ENCODE measurements at places on chromosomes 2 and 18. TPM values are rescaled to one million over a fixed set of nuclear protein-coding genes. Genes with fewer than 3 reads are reported as not detected.

DNA sequence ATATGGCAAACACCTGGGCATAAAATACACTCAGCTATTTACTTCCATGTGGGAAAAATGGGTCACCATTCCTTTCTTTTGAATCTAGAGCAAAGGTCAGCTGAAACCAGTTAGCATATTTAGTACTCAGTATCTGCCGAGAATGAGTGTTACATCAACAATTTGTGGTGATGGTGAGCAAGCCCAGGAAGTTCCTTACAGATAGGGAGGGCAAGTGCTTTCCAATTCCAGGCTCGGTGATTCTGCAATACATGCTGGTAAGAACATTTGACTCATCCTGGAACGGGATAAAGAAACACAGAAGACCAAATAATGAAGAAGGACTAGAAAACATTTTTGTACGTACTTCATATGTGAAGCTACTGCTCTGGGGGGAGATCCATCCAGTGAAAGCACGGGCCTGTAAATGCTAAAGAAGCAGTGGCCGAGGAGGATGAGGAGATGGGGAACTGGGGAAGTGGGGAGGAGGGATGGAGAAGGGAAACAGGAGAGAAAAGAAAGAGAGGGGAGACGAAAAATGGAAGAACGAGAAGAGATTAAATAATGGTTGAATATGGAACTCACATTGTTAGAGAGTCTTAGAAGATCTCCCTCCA, 251.9 kb downstream of the TTC32 start:
- no peak for DNase-seq

DNA sequence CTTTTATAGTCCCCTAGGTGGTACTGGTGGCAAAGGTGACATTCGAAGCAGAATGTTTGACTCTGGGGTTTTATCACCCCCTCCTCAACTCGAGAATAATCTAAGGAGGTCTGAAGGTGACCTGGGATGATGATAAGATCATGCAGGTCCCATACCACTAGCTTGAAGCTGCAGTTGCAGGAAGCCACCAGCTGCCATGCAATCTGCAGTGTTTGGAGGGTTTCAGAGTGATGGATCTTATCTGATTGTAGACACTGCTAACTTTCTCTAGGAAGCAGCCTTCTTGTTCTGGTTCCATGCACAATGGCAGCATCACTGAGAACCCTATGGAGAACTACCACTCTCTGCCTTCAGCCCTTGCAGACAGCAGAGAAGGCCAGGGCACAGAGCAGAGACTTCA, 59.4 kb upstream of the LRPPRC start:
- DNase-seq: no peak

MEX3C gene
- 54.0 TPM for total RNA-seq

DNA sequence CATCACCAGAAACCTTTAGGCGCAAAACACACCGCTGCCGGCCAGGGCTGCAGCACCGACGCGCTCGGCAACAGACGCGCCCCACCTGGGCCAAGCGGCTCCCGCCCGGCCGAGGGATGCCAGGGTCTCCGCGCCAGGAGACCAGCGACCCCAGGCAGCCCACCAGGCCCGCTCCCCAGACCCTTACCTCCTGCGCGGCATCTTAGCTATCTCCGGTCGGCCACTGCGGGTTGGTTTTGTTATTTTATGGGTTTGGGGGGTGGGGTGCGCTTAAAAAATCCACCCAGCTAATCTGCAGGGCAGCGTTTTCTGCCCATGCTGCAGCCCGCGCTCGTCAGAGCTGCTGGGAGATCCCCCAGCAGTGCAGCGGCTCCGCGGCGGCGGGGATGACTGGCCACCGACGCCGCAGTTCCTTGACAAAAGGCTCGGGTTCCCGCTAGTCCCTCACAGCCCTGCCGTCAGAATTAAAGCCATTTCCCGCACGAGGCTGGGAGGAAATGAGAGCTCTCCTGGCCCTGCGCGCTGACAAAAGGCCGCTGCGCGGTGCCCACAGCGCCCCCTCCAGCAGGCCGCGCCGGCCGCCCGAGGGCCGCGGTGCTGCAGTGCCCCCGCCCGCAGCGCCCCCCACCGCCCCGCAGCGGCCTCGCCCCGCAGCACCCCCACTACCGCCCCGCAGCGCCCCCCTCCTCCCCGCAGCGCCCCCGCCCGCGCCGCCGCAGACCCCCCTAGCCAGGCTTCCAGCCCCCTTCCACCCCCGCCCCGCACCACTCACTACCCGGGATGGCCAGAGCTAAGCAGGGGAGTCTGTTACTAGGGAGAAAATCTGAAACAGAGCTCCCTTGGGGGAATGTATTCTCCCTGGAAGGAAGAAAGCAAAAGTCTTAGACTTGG, at the start of gene ADD2:
ADD2 (minus strand) TSS at position 502 of the 891 bp plus-strand sequence. CDS start 61,792 bp downstream, outside the sequence.
- no peak for DNase-seq

RASGRP3 gene
- total RNA-seq: 3.9 TPM

TUBA4B gene
- not detected for total RNA-seq

BIN1 gene
- 132 TPM for total RNA-seq

DNA sequence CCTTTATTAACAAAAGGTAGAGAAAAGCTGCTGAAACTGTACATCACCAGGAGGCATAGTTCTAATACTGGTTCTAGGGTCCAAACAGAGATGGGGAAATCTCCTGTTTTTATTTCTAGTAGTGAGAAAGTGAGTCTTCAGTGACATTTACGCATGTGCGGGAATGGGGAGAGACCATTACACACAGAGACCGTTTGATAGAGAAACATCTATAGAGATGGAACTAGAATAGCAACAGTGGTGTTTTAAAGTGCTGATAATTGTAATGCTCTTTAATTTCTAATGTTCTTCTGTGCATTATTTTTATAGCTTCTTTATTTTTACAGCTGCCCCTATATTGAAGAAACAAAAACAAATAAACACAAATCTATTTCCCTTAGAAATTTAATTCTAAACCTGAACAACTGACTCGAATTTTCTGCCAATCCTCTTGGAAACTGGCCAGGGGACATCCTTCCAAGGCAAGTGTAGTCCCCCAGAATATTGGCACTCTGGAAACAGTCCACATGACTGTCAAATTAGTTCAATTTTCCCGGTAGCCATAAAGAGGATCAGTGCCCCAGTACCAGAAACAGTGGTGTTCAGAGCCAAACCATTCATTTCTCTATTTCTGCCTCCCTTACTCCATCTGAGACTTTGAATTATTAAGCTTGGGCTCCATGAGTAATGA, 260.9 kb downstream of the ICOS start:
- DNase-seq: no peak

- DNase-seq: no peak
Measured at GRCh38 chr2:160073284-160073888, 11.0 kb upstream of the PLA2R1 start.

GRCh38 chr18:76255070-76255683, 239.9 kb downstream of the ZNF516 start:
- no peak for DNase-seq

DNA sequence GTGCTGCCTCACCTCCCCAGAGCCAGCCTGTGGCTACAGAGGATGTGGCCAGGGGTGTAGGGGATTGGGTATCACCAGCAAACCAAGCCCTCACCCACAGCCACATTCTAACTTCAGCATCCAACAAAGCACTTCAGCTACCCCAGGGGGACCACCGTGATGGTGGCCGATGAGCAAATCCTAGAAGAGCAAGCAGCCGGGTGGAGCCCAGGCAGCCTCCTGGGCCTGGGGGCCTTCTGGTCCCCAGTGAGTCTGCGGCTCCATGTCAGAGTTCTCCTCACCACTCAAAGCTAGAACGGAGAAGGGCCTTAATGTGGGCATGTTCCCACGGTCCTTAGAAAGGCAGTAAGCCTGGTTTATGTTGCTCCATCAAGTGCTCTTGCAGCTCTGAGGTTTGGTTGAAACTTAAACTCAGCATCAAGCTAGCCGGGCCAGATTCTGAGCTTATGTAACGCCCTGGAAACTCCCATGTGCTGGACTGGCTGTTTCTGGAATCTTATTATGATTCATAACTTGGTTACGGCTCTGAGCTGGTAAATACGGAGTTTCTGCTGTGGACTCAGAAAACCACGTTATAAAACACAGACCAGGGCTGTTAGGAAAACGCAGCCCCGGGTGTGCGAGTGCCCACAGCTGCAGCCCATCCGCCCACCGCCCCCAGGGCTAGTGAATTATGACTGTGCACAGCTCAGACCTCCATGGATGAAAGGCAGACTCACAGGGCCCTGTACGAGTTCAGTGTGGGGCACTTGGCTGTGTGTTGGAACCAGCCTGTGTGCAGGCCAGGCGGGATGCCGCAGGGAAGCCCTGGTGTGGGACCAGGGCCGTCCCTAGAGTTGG, 99.8 kb downstream of the SEPTIN10 start:
- no peak for DNase-seq

GRCh38 chr2:238231251-238231793, 8.5 kb downstream of the HES6 start:
- DNase-seq: peak; percentile 77

POTEI gene
- total RNA-seq: not detected

DNA sequence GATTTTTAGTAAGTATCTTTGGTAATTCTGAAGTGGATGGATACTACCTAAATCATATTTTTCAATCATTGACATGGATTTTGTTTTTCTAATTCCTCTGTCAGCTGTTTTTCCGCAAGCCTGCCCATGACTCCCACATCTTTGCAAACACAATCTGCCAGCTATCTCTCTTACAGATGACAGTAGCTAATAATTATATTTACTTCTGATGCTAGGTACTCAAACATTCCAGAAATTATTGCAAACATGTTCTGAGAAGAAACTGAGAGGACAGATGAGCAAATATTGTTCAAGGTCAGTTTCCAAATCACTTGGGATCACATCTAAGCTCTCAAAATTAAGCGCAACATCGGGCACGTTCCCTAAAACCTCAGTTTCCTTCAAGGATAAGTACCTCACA, 270.0 kb upstream of the CDH19 start:
- no peak for DNase-seq

IRS1 gene
- total RNA-seq: 0.90 TPM

CRYGC gene
- not detected for total RNA-seq

DNA sequence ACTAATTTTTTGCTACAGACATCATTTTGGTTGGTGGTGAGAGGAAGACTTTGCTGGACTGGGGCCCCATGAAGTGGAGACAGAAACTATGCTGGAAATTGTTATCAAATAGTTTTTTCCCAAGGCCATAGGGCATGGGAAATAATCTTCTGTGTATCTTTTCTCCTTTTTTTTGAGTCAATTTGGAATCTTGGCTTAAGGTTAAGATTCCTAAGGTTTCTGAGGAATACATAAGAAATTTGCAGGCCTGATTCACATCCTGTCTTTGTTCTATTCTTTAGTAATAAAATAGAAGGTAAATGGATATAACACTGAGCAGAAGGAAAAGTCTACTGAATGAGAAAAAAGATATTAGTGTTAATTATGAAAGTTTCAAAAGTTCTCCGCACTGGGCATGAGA, 16.6 kb downstream of the SMC6 start:
- DNase-seq: no peak

SF3B6 gene
- total RNA-seq: 48.8 TPM

GPN1 gene
- 27.7 TPM for total RNA-seq

GRCh38 chr2:179226203-179226960, 38.2 kb downstream of the SESTD1 start:
- no peak for DNase-seq

- DNase-seq: no peak
Measured at GRCh38 chr2:182606728-182607681, 109.1 kb upstream of the DNAJC10 start.

- no peak for DNase-seq
Measured at GRCh38 chr2:7621018-7621814, 704.0 kb downstream of the RNF144A start.

- no peak for DNase-seq
Measured at GRCh38 chr18:13653746-13654433, 72.5 kb downstream of the FAM210A start.

- DNase-seq: no peak
Measured at GRCh38 chr2:23093513-23093912, 291.5 kb upstream of the KLHL29 start.

NTSR2 gene
- not detected for total RNA-seq

DNA sequence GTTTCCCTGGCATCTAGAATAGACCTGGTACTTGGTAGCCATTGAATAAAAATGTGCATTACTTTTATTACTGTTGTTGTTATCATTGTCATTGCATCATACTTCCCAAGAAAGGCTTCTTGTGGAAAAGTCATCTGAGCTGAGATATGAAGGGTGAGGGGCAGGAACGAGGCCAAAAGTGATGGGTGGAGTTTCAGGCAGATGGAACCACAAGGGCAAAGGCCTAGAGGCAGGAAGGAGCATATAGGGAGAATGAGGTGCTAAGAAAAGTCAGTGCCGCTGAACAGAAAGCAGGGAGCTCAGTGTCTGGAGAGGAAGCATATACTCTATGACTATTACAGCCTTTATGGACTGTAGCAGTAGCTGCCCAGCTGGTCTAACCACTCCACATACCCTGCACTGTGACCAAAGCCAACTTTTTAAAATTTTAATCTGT, 219.3 kb downstream of the SPP2 start:
- DNase-seq: no peak

- no peak for DNase-seq
Measured at GRCh38 chr2:10533811-10534321, 85.7 kb upstream of the ODC1 start.

DNA sequence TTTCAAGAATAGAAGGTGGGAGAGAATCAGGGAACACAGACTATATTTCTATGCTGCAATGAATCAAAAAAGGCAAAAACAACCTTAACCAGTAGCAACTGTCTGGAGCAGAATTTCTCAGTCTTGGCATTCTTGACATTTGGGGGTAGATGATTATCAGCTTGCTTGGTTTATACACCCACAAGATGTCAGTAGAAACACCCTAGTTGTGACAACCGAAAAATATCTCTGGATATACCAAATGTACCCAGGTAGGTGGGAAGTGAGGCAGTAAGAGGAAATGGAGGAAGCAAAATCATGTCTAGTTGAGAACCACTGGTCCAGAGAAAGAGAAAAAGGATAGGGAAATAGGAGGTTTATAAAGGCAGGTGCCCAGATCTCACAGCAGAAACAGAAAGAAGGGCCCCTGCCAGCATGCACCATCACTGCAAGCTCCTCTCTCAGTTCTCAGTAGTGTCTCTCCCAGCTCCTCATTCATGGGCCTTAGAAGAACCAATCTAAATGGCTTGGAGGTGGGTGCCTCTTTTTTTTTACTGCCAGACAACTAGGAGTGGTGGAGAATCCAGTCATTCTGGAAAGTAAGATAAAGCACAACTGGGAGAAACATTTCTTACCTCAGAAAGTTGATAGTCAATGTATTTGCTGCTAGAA, 50.4 kb downstream of the MBD2 start:
- DNase-seq: no peak

TACR1 gene
- total RNA-seq: not detected

DNA sequence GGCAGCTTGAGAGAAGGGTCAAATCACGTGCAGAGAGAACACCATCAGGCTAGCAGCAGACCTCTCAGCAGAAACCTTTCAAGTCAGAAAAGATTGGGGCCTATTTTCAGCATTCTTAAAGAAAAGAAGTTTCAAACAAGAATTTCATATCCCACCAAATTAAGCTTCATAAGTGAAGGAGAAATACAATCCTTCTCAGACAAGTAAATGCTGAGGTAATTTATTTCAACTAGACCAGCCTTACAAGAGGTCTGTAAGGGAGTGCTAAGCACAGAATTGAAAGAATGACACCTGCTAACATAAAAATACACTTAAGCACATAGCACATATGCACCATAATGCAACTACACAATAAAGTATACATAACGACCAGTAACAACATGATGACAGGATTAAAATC, 693.9 kb downstream of the NYAP2 start:
- no peak for DNase-seq
